ENCODE measurements at places on chromosomes 7 and 10.
A peak's percentile ranks its signal among the peaks of the same experiment; 100 is the strongest.

DNA sequence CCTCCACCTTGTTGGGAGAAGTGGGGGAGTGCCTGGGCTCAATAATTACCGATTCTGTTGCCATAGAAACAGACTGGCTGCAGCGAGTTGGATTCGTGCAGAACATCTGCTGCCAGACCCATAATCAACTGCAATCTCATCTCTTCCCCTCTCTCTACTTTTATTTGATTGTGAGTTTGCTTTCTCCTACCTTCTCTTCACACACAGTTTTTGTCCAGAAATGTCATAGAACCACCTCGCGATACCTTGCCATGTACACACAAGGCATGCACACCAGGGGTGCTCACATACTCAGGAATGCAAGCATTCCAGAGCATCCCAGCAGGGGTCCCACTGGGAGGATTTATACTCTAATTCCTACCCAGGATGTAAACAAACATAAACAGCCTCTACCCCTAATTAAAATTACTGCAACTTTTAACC is 262.2 kb upstream of the AOAH start:
- DNase-seq: no peak

GRCh38 chr7:132939495-132939894 is 142.4 kb downstream of the CHCHD3 start:
- DNase-seq: no peak

GRCh38 chr10:57864765-57865680 is 402.7 kb downstream of the IPMK start:
- DNase-seq: no peak

DNA sequence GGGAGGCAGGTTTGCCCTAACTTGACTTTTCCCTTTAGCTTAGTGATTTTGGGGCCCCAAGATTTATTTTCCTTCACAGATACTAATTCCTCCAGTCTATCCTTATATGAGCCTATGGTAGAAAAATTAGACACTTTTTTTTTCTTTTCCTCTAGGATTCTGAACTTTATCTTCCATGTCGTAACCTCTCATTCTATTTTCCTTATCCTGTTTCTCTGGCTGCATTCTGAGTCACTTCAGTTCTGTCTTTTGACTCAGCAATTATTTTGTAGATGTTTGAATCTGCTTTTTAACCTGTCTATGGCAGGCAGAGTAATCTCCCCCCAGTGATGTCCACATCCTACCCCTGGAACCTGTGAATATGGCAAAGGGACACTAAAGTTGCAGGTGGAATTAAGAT is 7.1 kb upstream of the NOD1 start:
- DNase-seq: no peak

DNA sequence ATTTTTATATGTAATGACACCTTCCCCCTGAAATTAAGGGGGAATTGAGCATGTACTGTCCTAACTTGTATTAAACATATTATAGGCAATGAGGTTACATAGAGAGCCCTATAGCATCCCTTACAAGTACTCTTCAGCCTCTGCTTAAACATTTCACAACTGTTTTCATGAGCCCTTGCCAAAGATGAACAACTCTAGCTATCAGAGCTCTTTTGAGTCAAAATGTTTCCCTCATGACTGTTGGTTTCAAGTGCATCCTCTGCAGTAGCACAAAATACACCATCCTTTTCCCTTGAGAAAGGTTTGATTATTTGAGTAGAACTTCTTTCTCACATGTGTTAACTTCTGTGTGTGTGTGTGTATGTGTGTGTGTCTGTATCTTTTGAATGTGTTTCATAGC is 1157.6 kb upstream of the CELF2 start:
- no peak for DNase-seq

GRCh38 chr10:3524086-3524960 is 260.7 kb downstream of the KLF6 start:
- DNase-seq: no peak

DNA sequence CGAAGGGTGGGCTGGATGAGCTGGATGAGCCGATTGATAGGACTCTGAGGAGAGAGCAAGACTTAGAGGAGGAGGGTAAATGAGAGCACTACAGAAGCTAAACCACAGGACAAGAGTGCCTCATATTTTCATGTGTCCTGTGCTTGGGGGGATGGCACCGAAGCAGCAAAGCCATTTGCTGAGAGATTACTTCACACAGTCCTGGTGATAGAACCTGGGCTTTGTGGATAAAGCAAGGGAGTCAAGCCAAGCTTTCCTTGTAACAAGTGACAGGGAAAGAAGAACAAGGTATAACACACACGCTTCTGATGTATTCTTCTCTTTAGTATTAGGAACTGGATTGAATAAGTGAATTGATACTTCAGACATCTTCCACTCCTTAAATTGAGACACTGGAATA is 253.7 kb downstream of the ANKRD7 start:
- DNase-seq: no peak

GRCh38 chr10:71727738-71728737 is 8.5 kb upstream of the C10orf105 start:
- DNase-seq: peak; percentile 85

DNA sequence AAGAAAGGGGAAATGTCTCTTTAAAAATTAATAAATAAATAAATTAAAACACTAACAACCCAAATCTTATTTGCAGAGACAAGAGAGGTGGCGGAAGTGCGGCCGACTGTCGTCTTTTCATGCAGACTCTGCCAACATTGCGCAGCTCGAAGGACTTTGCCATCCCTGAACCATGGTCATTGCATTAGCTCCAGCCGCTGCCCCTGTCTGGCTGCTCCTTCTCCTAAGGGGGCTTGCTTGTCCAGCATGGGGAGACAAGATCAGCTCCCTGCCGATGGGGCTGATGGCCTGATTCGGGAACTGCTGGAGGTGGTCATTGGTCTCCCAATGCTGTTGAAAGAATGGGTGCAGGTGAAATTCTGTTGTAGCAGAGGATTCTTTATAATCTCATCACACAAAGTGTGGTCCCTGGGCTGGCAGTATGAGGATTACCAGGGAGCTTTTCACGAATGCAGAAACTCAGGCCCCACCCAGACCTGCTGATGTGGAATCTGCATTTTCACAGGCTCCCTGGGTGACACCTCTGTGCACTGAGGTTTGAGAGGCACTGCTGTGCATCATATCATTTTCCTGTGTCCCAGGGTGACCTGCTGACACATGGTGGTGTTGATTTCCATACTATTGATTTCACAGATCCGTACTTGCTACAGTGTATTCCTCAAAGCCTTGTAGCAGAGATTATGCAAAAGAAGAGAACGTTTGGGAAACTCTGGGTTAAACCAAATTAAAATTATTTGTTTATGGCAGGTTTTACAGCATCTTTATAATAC is 172.4 kb upstream of the ZMIZ1 start:
- DNase-seq: no peak

- DNase-seq: no peak
Observed at GRCh38 chr10:95121904-95122303, 52.6 kb upstream of the CYP2C8 start.

DNA sequence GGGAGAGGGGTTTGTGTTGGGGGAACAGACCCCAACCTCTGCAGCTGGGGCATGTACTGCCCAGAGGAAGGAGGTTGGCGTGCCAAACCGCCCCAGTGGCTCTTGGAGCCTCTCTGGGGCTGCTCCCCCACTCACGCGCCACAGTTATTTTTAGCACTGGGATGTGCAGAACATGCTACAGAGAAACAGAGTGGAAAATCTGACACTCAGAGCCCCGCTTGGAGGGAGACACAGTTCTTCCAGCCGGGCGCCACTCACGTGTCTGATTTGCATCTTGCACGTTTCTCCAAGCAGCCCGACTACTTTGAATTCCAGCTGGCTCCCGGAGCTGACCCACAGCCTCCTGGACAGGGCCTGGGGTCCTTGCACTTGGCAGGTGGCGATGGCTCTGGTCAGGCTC is 182.0 kb downstream of the RPS24 start:
- no peak for DNase-seq

DNA sequence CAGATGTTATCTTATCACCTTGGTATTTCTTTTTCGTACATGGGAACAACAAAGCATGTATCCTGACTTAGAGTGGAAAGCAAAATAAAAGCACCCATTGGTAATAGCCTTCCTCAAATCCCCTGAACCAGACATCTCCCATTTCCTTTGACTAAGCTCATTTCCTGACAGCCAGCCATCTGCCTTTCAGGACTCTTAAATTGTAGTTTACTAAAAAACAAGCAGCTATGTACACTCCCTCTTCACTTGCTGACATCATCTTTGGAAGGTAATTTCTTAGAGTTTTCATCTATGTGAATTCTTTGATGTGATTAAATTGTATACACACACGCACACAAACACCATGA is 40.7 kb downstream of the ARL4A start:
- DNase-seq: peak; percentile 65

- no peak for DNase-seq
Observed at GRCh38 chr10:9140373-9140772, 1085.9 kb downstream of the GATA3 start.

DNA sequence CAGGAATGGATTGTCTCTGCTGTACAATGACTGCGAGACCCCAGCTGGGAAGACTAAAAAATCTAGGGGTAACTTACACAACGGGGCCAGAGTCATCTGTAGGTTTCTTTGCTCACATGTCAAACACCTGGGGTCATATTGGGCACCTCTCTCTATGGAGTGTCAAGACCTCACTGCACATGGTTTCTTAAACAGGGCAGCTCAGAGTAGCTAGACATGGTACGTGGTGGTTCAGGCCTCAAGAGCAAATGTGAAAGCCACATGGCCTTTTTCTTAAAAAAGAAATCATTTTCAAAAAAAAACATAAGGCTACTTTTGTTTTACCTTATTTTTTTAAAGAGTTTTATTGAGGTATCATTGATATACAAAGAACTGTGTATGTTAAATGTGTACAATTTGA is 162.2 kb upstream of the ITGB1 start:
- DNase-seq: no peak

- DNase-seq: no peak
Observed at GRCh38 chr7:122553761-122554160, 145.2 kb downstream of the RNF133 start.

DNA sequence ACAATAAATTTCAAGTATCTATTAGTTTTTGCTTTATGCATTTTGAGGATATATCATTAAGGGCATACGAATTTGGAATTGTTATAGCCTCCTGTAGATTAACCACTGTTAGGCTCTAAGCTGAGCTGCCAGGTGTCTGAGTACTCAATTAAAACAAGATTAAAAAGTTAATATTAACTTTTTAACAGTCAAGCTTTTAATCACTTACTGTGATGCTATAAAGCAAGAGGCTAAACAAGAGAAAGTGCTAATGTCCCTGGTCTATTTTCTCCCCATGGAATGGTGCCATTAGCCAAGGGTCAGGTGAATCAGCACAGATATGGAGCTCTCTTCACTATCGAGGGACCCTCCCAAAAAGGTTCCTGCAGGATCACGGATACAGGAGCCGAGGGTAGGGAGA is 9.7 kb downstream of the GSAP start:
- DNase-seq: no peak

DNA sequence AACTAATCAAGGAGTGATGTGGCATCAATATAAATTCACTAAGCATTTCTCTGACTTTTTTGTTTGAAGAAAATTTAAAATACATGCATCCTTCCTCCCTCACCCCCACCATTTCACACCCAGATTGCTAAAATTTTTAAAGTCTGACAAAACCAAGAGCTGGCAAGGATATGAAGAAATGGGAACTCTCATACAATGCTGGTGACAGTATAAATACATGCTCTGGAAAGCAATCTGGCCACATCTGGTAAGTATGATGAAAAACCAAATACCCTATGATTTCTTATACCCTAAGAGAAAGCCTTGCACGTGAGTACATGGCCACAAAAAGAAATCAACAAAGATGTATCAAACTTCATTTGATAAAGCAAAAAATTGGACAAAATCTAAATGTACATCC is 31.2 kb downstream of the P4HA1 start:
- DNase-seq: no peak

DNA sequence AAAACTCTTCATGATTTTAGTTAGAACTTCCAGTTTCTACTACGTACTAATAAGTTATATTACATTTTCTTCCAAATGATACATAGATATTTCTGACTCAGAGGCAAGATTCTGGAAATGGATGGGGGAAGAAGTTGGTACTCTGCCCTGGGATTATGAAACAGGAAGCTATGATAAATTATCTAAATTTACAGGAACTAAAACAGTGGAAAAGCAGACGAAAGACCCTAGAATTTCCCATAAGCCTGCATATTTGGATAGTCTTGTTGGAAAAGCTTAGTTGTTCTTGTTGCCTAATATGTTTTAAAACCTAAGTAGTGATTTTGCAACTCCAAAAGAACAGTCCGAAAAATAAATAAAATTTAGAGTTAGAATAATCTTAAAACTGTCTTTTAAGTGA is 21.8 kb downstream of the CFAP69 start:
- no peak for DNase-seq

DNA sequence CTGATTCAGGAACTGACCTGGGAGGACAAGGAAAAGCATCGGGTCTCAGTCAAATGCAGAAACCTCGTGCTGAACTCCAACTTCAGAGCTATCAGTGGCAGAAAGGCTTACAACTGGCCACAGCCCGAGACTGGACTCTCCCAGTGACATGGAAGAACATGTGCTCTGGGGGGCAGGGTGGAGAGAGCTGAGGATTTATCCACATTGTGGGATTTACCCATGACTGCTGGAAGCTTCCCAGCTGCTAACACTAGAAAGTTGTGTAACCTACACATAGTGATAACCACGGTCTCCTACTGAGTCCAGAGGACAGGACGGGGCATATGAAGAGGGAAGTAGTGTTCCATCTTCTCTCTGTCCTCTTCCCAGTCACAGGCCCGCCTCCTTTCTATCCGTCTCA is 103.4 kb downstream of the ITIH5 start:
- DNase-seq: no peak

DNA sequence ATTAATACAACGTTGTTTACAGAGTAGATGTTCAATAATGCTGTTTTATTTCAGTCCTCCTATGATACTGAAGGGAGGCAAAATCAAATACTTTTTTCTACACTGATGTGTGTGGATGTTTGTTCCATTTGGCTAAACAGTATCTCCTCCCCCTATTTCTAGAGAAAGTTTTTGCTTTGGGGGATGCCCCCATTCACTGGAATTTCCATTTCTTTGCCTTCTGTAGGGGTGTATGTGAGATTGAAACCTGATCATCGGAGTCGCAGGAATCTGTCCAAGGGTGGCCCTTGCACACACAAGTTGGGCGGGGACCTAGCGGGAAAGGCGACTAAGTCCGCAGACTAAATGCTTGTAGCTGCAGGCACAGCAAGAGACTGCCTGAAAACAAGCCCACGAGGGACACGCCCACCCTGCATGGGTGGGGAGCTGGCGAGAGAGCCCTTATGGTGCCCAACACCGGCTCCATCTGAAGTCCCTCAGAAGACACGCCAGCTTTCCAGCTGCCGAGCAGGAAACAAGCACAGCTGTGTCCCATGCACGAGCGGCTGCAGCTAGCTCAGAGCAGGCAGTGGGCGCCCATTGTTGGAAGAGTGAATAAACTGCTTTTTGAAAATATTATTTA is 58.0 kb downstream of the ESYT2 start:
- no peak for DNase-seq

DNA sequence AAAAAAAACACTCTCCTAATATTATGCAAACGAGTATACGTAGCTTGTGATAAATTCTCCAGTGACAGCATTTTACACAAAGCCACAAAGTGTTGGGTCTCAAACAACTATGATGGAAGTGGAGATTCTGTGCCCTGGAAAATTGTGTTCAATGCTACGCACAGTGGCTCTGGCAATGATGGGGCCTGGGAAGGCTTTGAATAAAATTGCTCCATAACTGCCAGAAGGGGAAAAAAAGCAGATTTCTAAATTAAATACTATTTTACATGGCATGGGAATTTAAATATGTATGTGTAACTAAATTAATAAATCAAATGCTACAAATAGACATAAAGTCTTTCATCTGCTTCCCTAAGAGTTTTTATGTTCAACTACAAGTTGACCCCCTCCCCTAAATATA is 306.7 kb downstream of the GRID1 start:
- no peak for DNase-seq
